Stimulated activated CD4-positive, alpha-beta T cell treated with anti-CD3 and anti-CD28 coated beads, TNF-alpha, amount 100 ng/mL, for 48 hours (primary cell): ENCODE measurements at places on chromosomes 5 and 9.

GRCh38 chr9:10674586-10674985 lies 61.8 kb upstream of the PTPRD start:
- DNase-seq, result no peak

DNA sequence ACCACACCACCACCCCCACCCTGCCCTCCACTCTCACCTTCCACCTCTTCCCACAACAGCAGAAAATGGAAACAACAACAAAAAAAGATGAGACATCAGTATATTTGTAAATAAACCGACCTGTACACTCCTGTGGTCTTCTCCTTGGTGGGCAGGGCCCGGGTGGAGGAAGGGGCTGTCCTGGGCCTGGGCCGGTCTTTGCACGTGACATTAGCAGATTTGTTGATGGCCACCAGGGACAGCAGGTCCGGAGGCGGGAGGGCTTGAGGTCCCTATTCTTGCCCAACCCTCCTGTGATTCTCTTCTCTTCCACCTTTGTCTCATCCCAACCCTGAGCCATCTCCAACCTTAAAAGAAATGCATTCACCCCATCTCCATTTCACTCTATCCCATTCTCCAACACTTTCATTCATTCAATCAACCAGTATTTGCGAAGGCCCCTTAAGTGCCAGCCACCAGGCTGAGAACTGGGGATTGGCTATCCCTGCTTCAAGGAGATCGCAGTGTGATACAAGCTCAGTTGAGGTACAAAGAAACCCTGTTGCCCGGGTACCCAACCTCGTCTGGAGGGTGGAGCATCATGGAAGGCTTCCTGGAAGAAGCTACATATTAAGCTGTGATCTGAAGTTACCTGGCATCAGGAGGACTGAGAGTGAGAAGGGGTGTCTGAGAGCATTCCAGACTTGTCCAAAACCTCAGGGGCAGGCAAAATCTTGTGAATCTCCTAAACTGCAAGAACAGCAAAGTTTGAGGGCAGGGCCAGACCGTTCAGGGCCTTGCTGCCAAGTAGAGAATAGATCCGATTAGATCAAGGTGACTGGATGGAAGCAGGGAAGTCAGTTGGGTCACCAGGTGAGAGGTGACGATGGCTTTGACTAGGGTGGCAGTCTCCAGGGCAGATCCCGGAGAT lies 87.4 kb downstream of the LMX1B start:
- DNase-seq, result no peak

DNA sequence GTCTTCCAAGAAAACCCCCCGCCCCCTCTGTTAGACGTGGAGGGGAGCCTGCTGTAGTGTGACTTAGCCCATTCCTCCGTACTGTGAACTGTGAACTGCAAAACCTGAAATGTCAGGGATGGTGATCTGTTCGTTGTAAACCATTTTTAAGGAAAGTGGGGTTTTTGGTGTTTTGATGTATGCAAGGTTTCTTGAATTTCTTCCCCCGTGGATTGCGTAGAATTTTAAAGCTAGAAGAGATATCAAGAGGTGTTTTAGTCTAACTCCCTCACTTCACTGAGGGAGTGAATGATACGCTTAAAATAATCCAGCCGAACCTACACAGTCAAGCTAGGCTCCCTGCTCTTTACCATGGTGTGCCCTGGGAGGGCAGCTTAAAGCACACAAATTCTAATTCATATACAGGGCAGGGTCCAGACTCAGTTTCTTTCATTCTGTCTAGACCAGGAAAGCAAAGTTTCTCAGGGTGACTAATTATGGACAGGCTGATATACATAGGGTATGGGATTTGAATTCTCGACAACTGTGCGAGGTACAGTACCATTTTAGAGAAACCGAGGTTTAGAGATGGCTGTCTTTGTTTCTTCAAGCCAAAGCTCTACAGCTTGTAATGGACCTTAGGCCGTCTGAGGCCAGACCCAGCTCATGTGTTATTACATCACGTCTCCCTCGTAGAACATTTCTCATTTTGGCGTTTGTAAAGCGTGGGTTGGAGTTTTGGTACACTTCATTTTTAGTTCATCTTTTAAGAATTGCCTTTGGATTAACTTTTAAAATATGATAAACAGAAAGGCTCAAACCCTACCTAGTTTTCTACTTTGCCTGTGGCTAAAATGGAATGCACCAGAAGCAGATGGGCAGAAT lies 2.7 kb downstream of the PTGER4 start:
- DNase-seq, result no peak

- DNase-seq, result no peak
Measured at GRCh38 chr5:55925181-55925580, 69.6 kb downstream of the IL6ST start.

DNA sequence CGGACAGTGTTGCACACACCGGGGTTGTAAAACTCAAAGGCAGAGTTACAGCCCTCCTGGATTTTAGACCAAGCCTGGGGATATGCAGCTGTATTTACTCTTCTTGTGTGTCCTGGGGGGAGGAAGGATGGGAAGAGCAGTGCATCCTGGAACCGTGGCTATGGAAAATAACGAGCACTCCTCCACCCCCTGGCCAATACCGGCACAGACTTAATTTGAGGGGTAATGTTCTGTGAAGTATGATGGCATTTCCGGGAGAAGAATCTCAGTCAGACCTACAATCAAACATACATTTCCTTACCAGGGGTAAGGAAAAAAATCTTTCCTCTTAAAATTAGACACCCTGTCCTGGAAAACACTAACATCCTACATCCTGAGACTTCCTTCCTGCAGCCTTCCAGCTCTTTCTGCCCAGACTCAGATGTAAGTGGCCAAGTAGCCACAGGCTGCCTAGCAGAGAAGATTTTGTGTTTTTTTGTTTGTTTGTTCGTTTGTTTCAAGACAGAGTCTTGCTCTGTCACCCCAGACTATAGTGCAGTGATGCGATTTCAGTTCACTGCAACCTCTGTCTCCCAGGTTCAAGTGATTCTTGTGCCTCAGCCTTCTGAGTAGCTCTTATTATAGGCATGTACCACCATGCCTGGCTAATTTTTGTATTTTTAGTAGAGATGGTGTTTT lies 11.0 kb upstream of the ERMP1 start:
- no peak for DNase-seq

DNA sequence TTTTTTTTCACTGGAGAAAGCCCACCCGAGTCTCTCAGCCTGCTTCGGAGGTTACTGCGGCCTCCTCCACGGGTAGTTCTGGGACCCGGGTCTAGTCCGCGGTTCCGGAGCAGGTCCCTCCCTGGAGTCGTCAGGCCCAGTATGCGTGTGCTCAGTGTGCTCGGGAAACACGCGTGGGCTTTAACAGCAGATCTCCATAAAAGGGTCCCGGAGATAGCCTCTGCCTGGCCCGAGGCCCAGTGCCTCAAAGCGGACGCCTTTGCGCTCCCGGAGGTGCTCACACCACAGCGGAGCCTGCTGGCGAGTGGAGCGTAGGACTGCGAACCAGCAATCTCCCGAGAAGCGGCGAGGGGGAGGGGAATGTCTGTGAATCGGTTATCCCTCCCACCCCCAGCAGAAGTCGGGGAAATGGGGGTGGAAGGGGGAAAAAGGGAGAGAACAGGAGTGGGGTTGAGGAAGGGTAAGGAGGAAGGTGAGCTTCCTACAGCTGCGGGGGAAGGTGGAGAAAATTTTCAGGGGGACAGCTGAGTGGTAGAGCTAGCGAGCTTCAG lies 28.7 kb downstream of the CDKN2A start:
- DNase-seq, result peak; percentile 13

GRCh38 chr5:90285581-90285980 lies 124.0 kb downstream of the CETN3 start:
- DNase-seq, result no peak

GRCh38 chr5:10581424-10581748 lies 17.5 kb downstream of the ANKRD33B start:
- no peak for DNase-seq

DNA sequence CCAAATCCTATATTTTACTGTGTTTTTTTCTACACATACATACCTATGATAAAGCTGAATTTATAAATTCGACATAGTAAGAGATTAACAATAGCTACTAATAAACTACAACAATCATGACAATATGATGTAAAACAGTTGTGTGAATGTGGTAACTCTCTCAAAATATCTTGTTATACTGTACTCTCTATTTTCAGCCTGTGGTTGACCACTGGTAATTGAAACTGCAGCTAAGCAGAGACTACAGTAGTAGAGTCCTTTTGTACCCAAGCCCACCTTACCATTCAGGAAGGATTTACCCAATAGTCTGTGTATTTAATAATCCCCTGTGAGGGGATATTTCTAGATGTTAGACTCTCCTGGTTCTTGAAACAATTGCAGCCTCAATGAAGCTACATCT lies 86.7 kb downstream of the FAM114A2 start:
- DNase-seq, result no peak

GRCh38 chr5:135966165-135966564 lies 11.4 kb upstream of the LECT2 start:
- DNase-seq, result no peak

DNA sequence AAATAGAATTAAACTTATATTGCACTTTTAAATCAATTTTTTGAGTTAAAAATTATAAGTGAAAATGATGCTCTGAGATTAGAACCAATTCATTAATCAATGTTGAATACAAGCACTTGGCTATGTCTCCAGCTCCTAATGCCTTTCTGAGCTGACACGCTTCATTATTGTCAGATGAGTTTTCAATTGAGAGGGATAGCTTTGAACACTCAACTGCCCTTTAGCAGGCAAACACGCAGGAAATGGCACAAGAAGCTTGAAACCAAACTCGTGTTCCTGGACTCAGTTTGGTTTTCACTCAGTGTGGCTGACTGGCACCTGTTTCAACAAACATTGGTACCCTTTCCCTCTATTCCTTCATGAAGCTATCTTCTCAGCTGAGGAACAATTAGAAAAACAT lies 109.8 kb downstream of the MCTP1 start:
- no peak for DNase-seq

GRCh38 chr5:153818626-153819025 lies 220.1 kb downstream of the FAM114A2 start:
- no peak for DNase-seq

DNA sequence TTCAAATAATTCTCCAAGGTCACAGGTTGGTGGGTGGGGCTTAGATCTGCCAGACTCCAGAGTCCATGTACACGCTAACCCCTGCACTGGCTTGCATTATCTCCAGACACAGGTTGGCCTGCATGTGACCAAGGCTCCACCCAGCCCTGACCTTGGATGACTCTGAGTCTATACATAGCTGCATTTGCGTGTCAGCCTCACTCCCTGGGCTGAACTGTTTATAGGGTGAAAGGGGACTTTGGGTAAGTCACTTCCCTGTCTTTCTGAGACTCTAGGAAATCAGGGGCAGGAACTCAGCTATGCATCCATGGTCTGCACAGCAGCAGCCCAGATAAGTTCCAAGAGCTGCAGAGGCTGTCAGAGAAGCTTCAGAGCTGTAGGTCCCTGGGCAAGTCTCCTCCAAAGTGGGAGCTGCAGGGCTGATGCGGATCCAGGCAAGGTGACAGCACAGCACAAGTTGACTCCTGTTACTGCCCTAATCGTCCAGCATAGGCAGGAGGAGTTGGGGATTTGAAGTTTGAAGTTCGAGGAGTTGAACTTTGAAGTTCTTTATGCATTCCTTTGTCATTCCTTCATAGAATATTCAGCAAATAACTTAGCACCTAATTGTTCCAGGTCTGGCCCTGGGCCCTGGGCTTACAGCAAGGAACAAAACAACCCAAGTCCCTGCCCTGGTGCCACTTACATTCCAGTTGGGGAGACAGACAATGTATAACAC lies 53.4 kb downstream of the SLC22A5 start:
- no peak for DNase-seq

- no peak for DNase-seq
Measured at GRCh38 chr9:27542508-27542907, 12.9 kb upstream of the MOB3B start.

GRCh38 chr9:108759835-108760234 lies 96.0 kb downstream of the ACTL7B start:
- DNase-seq, result no peak

DNA sequence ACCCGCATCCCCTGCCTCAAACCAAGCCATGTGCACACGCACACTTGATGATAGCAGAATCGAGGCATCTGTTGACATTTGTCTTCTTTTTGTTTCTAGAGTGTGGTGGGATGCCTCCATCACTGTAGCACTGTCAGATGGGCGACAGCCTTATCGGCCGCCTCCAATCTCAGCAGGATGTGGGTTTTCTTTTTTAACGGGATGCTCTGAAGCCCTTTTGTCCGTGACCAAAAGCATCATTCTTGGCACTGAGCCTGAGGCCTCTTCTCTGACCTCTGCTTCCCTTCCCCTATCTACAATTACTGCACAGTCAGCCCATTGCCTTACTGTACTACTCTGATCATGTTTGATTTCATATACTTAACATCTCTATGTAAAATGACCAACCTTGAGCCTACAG lies 78.3 kb downstream of the LMNB1 start:
- DNase-seq, result no peak

DNA sequence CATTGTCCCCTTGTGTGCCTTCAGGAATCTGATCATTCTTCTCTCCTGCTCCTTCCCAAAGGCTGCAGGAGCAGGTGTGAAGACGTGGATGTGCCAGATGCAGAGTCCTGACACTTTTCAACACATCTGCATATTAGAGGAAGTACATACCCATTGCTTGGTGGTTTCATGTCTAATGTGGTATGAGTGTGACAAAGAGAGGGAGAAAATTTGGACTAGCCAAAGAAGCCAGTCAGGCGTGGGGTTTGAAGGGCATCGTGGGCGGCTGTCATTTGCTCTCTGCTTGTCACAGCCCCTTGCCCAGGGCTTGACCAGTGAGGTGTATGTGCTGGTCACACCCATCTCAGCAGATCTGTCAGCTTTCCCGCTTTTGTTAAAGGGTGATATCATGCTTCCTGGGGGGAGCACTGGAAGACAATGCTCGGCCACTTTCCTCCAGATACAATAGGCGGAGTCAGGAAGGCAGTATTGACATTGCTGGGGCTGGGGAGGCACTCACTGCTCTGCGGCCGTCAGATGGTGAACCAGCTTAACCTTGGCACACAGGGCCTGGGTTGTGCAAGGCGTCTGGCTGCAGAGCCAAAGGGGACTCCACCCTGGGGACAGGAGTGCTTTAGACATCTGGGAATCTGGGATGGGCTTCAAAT lies 8.6 kb downstream of the TEK start:
- DNase-seq, result no peak

- DNase-seq, result no peak
Measured at GRCh38 chr9:116975126-116975525, 288.0 kb downstream of the TRIM32 start.

- DNase-seq, result no peak
Measured at GRCh38 chr5:112604732-112605630, 132.7 kb upstream of the APC start.

GRCh38 chr5:148858106-148858505 lies 31.7 kb downstream of the ADRB2 start:
- no peak for DNase-seq

- peak; percentile 10 for DNase-seq
Measured at GRCh38 chr9:33988219-33988890, 60.3 kb downstream of the UBAP2 start.

GRCh38 chr5:93755716-93756115 lies 14.3 kb upstream of the POU5F2 start:
- no peak for DNase-seq
